Kidney (tissue), 22 donors: ENCODE measurements at places on chromosomes 1 and 21. TPM values are rescaled to one million over a fixed set of nuclear protein-coding genes. Genes with fewer than 3 reads are reported as not detected.

CYP4A22 gene
- polyA plus RNA-seq = 108 TPM

SEC16B gene
- 3.5 TPM for polyA plus RNA-seq

LCE3E gene
- not detected for polyA plus RNA-seq

HSD3B1 gene
- not detected for polyA plus RNA-seq

E2F2 gene
- not detected for polyA plus RNA-seq

YOD1 gene
- polyA plus RNA-seq = 2.7 TPM

AIDA gene
- 41.4 TPM for polyA plus RNA-seq

FMO4 gene
- polyA plus RNA-seq = 25.8 TPM

CA6 gene
- not detected for polyA plus RNA-seq

SFPQ gene
- polyA plus RNA-seq = 140 TPM

TCP10L gene
- 5.2 TPM for polyA plus RNA-seq

SLC26A9 gene
- polyA plus RNA-seq = 5.9 TPM

OR6K2 gene
- not detected for polyA plus RNA-seq

SIM2 gene
- polyA plus RNA-seq = 6.5 TPM

OR2T33 gene
- not detected for polyA plus RNA-seq

C21orf58 gene
- 0.67 TPM for polyA plus RNA-seq

KRTAP19-3 gene
- polyA plus RNA-seq = not detected

LIPI gene
- not detected for polyA plus RNA-seq

SOAT1 gene
- polyA plus RNA-seq = 6.8 TPM

CACNA1S gene
- polyA plus RNA-seq = 0.41 TPM

SPSB1 gene
- polyA plus RNA-seq = 12.7 TPM

KCNN3 gene
- polyA plus RNA-seq = 2.6 TPM

CELA2B gene
- not detected for polyA plus RNA-seq

LAX1 gene
- not detected for polyA plus RNA-seq

ELAVL4 gene
- not detected for polyA plus RNA-seq

PROK1 gene
- polyA plus RNA-seq = not detected

OR2L3 gene
- polyA plus RNA-seq = not detected

PGLYRP4 gene
- polyA plus RNA-seq = not detected

NPR1 gene
- polyA plus RNA-seq = 57.8 TPM

ZNF670 gene
- polyA plus RNA-seq = 2.0 TPM

PLPPR4 gene
- 0.45 TPM for polyA plus RNA-seq

RHBG gene
- polyA plus RNA-seq = 61.9 TPM
